ENCODE measurements at places on chromosomes 13 and 19.

- DNase-seq: no peak
Observed at GRCh38 chr19:46206176-46206575, 23.4 kb upstream of the IGFL1 start.

GRCh38 chr19:3186891-3187661 is 1.3 kb downstream of the NCLN start:
- no peak for DNase-seq

- peak; percentile 75 for DNase-seq
Observed at GRCh38 chr19:45404557-45405434, at the start of gene PPP1R13L. Gene PPP1R13L (minus strand): TSS chr19:45405069. CDS start chr19:45398318, 6,751 bp downstream.

- no peak for DNase-seq
Observed at GRCh38 chr19:17183858-17184321, 31.3 kb upstream of the USE1 start.

- DNase-seq: no peak
Observed at GRCh38 chr19:46596008-46596407, 5.1 kb upstream of the CALM3 start.
